ENCODE measurements at places on chromosomes 6 and 20. TPM values are rescaled to one million over a fixed set of nuclear protein-coding genes. Genes with fewer than 3 reads are reported as not detected.

- no peak overlapping the region for H3K4me3 ChIP-seq
- no peaks in the 10 kb centered on the region for H3K4me1 ChIP-seq
- H3K27me3 ChIP-seq = peaks cover 48% of the 10 kb centered on the region
- no peak overlapping the region for H3K27ac ChIP-seq
- no peaks in the 10 kb centered on the region for H3K36me3 ChIP-seq
- no peak for DNase-seq
These were observed 19.1 kb upstream of the FOXC1 start for GRCh38 chr6:1590580-1590979.

DNA sequence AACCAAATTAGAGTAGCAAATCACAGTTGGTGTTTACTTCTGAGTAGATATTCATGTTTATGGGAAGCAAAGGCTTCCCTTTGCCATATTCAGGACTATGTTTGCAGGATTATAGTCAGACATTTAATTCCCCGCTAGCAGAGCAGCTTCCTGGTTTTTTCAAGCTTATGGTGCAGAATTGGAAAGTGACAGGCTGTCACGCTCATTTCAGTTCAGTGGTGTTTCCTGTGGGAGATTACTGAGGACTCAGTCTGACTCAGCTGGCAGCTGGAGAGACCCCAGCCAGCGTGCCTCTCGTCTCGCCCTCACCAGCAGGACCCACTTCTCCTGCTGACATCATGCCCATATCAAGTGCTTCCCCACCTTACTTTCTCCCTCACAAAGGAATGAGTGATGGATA lies 85.1 kb downstream of the LYRM2 start:
- peaks cover 19% of the 10 kb centered on the region for H3K27me3 ChIP-seq
- H3K4me1 ChIP-seq = no peaks in the 10 kb centered on the region
- H3K36me3 ChIP-seq = no peaks in the 10 kb centered on the region
- no peak overlapping the region for H3K27ac ChIP-seq

GRCh38 chr6:37131104-37131959 lies 38.6 kb upstream of the PIM1 start:
- peaks cover 21% of the 10 kb centered on the region for H3K4me1 ChIP-seq
- DNase-seq = no peak
- peaks cover 2% of the 10 kb centered on the region for H3K27me3 ChIP-seq
- H3K36me3 ChIP-seq = no peaks in the 10 kb centered on the region
- peak overlapping the region; percentile 76 for H3K27ac ChIP-seq

Gene STMND1
- not detected for total RNA-seq
